Stimulated activated CD4-positive, alpha-beta T cell treated with anti-CD3 and anti-CD28 coated beads, TNF-alpha, amount 100 ng/mL, for 4 hours (primary cell): ENCODE measurements at places on chromosomes 16 and 17.

DNA sequence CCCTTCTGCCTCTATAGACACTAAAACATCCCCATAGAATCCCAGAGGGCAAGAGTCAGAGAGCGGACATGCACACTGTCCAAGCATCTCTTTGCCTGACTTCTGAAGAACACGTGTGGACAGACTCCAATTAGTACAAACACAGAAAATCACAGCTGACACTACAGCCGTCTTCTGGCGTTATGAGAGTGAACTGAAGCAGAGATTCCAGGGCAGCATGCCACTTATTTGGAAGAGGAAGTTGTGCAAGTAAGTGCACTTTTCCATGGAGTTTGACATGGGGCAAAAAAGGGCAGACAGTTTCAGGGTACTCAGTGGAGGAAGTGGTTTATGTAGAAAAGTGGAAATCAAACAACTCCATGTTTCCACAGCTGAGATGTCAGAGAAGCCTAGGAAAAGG, 16.8 kb upstream of the ZNF287 start:
- DNase-seq: no peak

GRCh38 chr17:16913463-16913862, 58.5 kb downstream of the TNFRSF13B start:
- DNase-seq: no peak

- DNase-seq: no peak
These were observed 42.5 kb upstream of the RASD1 start for GRCh38 chr17:17538417-17539391.

DNA sequence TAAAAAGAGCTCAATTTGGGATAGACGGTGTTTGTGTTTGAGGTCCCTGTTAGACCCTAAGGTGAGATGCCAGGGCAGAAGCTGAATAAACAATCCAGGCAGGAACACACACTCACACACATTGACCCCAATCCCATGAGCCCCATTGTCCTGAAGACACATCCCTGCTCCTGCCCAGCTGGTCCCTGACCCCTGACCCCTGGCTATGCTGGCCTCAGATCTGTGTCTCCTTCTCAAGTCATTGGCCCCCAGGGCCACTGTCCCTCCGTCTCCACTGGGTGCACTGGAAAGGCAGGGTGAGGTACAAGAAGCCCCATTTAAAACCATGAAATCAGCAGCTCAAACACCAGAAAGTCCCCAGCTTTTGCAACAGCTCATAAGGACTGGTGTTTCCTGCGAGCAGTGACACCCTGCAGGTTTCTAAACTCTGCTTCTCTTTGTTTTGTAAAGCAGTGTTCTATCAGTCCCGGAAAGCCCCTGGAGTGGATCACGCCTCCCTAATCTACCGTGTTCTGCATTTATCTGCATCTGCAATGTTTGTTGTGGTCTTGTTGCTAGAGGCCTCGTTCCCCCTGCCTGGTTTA, 18.0 kb upstream of the ASGR2 start:
- DNase-seq: no peak

- DNase-seq: no peak
These were observed 94.1 kb downstream of the PLCG2 start for GRCh38 chr16:81873206-81873605.

- no peak for DNase-seq
These were observed 10.5 kb downstream of the GAA start for GRCh38 chr17:80111702-80112470.

- DNase-seq: no peak
These were observed 20.6 kb upstream of the CHMP6 start for GRCh38 chr17:80970762-80971703.

GRCh38 chr16:29315916-29316517, 90.5 kb downstream of the NPIPB11 start:
- no peak for DNase-seq

GRCh38 chr17:50151937-50152547, 1.6 kb upstream of the PPP1R9B start:
- no peak for DNase-seq

DNA sequence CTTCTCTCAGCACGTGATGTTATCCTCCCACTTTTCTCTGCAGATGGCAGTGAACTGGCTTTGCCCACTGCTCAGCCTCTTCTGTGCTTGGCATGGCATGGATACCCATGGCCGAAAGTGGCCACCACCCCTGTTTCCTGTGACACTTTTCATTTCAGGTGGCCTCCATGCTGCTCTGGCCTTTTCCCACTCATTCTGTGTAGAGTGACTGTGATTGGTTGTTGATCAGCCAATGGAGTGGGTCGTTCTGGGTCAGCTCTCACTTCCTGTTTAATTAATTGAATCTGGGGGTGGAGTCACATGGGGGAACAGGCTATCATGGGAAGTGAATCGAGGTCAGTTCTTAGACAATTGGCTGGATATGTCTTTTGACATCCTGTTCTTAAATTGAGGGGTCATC, 350.1 kb upstream of the EEF2KMT start:
- no peak for DNase-seq

DNA sequence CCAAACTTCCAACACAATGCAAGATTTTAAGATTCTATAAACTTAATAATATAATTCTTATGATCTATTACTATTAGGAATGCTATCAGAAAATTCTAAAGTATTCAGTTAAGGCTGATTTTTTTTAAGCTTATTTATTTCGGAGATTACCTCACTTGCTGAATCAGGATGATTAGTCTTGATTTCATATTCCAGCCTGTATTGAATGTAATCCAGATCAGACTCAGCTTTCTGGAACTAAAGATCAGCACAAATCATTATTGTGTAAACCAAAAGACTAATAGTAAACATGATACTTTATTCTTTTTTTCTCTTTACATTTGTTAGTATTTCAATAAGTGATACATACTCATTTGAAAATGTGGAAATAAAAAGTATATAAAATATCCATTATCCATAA, 23.9 kb downstream of the SKA2 start:
- DNase-seq: no peak

DNA sequence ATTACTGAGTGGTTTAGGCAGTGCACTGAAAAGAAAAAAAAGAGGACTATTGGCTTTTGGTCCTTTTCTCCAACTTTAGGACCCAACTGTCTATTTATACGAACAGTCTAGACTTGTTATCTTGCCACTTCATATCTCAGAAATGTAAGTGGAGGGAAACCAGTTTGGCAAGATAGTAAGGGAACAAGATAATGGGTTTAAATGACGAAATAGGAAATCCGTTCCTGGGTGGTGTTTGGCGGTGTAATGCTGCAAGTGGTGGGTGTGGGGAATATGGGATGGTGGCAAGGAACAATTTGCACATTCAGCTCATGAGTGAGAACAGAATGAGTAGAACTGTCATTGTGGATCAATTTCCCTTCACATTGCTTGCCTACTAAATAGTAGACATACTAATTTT, 44.7 kb downstream of the GRB7 start:
- no peak for DNase-seq

DNA sequence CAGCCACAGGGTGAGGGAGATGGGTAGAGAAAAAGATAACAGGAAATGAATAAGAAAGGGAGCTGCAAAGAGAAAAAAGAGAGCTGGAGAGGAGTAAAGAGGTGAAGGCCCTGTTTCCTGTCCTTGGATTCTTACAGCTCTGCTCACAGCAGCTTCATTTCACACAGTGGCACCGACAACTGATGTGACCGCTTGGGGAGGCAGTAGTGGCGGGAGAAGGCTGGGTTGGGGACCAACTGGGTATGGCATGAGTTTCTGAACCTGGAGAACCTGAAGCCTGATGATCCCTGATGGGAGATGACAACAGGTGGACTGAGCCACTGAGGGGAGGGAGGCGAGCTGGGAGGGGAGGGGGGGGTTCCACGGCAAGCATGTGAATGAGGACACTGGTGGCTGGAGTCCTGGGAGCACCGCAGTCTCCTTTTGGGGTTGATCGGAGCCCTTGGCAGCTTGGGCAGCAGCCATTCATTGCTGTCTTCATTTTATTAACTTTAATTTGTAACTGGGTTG, 34.3 kb upstream of the TOB1 start:
- DNase-seq: no peak
